ENCODE measurements at places on chromosomes 5 and 9.

GRCh38 chr5:165310031-165310430, 1804.6 kb downstream of the MAT2B start:
- DNase-seq = no peak

DNA sequence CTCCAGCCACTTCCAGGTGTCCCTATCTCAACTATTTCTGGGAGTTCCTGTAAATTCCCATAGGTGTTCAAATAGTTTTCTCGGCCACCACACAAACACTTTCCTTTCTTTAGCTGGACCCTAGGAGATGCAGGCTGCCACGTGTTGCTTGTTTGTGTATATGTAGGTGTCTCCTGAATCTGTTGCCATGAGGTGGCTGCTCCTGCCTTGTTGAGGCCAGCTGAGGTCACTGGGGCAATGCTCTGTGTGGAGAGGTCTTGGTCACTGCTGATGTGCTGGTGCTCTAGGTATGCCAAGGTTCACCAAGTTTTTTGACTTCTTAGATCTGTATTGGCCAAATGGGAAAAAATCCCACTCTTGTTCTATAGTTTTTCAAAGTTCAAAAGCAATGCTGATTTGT, 132.5 kb upstream of the CHD1 start:
- no peak for DNase-seq

DNA sequence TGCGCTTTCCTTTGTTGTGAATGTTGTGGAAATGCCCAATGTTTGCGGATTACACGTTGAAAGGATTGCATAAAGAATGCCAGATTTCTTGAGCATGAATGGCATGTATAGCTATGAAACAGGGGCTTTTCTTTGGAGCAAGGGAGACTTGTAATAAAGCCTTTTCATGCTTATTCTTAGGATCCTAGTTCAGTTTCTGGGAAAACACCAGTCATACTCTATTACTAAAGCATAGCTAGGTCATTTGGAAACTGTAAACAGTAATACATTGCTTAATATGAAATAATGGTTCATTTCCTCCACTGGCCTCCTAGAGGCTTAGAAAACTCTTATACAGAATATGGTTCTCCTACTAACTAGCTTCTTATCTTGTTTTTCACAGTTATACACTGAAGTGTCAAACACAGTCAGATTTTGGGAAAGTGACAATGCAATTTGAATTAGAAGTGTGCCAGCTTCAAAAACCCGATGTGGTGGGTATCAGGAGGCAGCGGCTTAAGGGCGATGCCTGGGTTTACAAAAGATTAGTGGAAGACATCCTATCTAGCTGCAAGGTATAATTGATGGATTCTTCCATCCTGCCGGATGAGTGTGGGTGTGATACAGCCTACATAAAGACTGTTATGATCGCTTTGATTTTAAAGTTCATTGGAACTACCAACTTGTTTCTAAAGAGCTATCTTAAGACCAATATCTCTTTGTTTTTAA, 104.2 kb downstream of the MELK start:
- DNase-seq = no peak

- DNase-seq = no peak
Measured at GRCh38 chr5:89081360-89081759, 198.4 kb upstream of the MEF2C start.

DNA sequence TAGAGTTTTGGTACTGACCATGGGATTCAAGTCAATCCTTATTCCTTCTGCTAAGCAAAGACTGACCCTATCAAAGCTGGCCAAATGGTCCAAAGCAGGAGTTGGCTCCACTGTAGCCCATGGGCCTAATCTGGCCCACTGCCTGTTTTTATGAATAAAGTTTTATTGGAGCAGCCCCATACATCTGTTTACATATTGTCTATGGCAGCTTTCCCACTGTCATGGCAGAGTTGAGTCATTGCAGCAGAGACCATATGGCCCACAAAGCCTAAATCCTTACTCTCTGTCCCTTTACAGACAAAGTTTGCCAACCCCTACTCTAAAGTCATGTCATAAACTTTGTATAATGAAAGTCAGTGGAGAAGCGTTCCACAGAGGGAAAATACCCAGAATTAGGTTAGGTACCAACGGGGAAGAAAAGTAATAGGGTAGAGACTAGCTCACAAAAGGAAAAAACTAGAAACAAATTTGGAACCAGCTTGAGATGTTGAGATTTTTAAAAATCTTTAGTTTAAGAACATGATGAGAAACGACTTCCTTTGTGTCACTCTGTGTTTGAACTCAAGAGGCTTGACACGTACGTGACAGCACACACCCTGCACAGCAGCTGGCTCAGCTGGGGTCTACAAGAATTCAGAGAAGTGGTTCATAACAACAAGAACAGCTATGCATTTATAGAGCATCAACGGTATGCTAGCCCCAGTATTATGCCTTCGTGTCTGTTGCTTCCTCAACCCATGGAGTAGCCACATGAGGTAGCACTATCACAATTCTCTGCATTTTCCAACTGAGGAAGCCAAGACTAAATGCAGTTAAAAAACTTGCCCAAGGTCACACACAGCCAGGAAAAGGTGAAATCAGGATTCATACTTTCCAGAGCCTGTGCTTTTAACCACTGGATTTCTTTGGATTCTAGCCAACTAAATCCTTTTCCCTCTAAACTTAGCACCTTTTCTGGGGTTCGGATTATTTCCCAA, 198.9 kb upstream of the WWC1 start:
- no peak for DNase-seq

GRCh38 chr9:105693435-105694189, 729 bp upstream of the TMEM38B start:
- DNase-seq = no peak

DNA sequence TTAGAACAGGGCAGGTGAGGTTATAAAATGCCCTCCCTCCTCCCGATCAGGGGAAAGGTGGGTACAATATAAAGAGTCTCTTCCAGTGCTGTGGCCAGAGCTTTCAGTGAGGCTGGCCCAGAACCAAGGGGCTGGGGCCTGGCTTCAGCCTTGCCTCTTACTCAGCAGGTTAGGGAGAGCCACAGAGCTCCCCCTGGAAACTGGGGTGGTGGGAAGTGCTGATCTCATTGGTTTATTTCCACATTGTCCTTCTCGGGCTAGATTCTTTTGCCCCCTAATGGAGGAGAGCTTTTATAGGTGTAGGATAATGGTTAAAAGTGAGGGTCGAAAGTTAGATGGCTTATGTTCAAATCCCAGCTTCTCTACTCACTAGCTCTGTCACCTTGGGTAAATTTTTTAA, 186.7 kb upstream of the TBC1D2 start:
- DNase-seq = no peak

DNA sequence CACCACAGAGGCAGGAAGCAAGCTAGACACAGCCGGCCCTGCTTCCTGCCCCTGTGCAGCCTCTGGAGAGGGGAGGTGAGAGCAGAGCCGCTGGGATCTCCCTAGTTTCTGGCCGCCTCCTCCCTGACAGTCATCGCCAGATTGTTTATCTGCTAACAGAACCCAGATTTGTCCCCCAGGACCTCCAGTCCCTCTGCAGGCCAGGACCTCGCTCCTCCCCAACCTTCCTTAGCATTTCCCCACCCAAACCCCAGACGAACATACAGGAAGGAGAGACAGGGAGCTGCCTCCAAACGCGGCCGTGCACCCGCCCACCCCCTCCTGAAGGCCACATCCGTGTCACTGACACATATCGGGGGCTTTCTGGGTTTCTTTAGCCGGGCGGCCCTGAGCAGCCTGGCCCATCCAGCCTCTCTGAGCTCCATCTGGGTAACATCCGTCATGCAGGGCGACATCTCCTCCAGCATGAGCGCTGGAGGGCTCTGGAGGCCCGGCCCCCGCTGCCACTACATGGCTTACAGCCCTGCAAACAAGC, 47.5 kb downstream of the DBH start:
- peak; percentile 74 for DNase-seq

DNA sequence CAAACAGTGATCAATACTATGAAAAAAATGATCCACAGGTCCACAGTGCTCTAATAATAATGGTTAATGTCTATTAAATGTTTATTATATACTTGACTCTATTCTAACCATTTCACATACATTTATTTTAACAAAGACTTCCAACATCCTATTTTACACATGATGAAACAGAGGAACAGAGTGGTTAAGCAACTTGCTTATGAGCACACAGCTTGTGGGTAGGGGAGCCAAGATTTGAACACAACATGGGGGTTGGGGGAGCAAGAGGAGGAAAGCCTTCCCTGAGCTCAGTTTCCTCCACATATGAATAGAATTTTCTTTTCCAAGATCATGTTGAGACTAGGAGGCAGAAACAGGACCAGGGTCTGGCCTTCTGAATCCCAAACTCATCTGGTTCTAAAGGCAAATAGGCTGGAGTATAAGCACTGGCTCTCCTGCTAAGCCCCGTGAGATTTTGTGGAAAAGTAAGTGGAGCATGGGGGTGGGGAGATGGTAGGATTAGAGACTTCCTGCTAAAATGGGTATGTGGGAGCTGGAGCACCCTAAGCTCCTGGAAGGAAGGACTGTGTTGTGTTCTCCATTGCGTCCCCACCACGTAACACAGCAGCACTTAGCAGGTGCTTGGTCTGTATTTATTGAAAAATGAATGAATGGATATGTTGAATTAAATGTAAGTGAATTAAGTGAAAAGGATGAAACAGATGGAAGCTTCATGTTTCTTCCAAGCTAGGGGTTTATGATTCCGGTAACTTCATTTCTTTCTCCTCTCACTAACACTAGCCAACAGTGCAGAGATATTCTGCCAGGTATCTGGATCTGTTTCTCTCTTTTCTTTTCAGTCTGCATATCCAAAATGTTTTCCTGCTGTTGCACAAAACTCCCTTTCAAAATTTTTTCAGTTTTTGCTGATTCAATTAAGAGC, 26.9 kb upstream of the GALNT10 start:
- no peak for DNase-seq

- no peak for DNase-seq
Measured at GRCh38 chr5:146484714-146485391, 31.1 kb downstream of the GPR151 start.

DNA sequence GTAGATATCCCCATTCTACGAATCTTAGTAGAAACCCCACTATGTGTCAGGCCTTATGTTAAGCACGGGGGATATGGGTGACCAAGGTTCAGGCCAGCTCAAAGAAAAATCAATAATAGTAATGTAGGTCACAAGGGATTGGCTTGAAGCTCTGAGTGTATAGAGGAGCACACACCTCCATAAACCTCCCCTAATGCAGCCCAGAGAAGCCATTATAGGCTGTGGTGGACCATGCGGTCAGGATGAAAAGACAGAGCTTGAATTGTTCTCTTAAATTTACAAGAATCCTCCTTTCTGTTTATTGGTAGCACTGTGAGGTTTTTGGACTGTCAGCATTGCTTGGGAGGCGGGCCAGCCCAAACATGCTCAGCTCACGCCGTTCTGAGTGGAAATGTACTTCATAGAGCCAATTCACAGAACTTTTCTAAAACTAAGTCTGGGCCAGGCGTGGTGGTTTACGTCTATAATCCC, 9.1 kb downstream of the PDE6A start:
- no peak for DNase-seq
